ENCODE measurements at places on chromosomes 3 and 15.

GRCh38 chr3:177823701-177824189, 626.5 kb upstream of the TBL1XR1 start:
- no peak for DNase-seq

- DNase-seq, result no peak
These were observed 58.5 kb upstream of the BOC start for GRCh38 chr3:113152849-113153248.

- DNase-seq, result no peak
These were observed 5.7 kb downstream of the GRM2 start for GRCh38 chr3:51712511-51712931.

DNA sequence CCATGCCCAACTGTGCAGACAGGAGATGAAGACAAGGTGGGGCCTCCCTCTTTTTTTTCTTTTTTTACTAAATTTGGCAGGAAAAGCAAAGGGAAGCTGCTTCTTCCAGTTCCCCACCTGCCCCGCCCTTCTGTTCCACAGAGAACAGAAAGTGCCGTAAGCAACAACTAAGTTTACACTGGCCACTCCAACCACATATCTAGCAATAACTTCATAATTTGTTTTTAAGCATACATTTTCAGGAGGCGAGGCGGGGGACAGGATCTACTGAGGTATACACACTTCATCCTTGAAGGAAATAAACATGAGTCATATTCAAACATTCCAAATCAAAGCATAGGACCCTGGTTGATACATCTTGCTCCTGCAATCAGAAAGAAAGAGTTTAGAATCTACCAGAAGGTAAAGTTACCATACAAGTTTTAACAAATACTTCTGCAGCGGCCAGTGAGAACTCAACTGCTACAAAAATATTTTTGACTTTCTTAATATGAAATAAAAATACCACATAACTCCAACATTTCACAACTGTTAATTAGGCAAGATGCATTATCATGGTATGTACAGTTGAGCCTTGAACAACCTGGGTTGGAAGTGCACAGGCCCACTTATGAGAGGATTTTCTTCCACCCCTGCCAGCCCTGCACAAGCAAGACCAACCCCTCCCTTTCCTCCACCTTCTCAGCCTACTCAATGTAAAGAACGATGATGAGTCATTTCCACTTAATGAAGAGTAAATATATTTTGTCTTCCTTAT, 50.7 kb downstream of the FOXP1 start:
- no peak for DNase-seq

DNA sequence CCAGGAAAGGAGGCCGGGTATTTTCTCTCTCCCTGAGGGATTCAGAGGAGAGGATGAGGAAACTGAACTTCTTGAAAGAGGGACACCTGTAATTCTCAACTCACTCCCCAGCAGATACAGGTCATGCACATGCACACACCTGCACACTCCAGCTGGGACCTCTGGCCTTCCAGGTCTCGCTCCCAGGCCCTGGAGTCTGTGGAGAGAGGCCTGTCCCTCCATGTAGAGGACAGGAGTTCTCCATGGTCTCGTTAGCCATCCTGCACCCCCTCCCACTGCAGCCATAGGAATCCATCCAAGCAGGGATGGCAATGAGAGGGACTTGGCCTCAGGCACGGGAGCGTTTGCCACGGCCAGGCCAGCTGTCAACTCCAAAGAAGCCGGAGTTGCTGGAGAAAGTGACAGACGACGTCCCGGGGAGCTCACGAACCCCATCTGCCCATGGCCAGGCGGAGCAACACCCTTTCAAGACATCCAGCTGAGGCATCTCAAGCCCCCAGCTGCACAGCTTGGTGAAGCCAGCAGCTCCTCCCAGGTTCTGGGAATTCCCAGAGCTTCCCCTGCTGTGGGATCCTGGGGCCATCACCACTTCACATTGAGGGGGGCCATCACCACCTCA, 223.3 kb downstream of the UACA start:
- no peak for DNase-seq

DNA sequence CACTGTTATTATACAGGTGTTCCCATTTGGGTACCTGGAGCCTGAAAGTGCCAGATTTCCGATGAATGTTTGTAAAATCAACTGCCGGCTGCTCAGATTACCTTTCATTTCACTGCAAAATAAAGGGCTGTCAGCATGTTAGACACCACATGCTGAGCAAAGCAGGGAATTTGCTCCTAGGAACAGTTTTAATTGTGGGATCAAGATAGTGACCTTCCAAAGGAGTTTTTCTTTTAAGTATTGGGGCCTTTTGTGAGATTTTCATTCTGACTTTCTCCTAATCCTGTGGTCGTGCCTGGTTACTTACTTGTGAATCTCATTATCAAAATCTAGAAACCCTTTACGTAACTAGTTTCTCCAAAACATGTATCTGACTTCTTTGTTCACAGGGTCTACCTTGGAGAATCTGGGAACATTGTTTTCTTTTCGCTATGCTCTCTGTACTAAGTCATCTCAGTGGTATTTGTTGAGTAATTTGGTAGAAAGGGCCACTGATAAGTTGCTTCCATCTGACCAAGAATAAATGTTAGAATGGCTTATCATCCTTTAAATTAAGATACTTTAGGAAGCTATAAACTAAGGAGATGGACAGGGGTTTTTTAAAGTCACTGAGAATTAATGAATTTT, 40.8 kb upstream of the LRTM1 start:
- DNase-seq, result no peak

GRCh38 chr3:13713396-13713795, 164.5 kb downstream of the FBLN2 start:
- no peak for DNase-seq

- no peak for DNase-seq
These were observed 37.2 kb upstream of the DENND4A start for GRCh38 chr15:65829130-65829764.

GRCh38 chr3:64945171-64945729, 257.4 kb upstream of the ADAMTS9 start:
- DNase-seq, result no peak

Data from stimulated activated CD8-positive, alpha-beta memory T cell treated with anti-CD3 and anti-CD28 coated beads, Interleukin-4, amount 100 ng/mL, for 4 hours (primary cell).